NCI-H2171 treated with DMSO at 0.1 percent for 48 hours (cell line): ENCODE measurements at places on chromosomes 16 and 17.

- no peak for DNase-seq
Observed at GRCh38 chr16:77859493-77860232, 71.3 kb downstream of the VAT1L start.

- no peak for DNase-seq
Observed at GRCh38 chr16:70777973-70778406, 23.0 kb downstream of the VAC14 start.

- no peak for DNase-seq
Observed at GRCh38 chr17:58911741-58912343, 156.2 kb downstream of the PPM1E start.

DNA sequence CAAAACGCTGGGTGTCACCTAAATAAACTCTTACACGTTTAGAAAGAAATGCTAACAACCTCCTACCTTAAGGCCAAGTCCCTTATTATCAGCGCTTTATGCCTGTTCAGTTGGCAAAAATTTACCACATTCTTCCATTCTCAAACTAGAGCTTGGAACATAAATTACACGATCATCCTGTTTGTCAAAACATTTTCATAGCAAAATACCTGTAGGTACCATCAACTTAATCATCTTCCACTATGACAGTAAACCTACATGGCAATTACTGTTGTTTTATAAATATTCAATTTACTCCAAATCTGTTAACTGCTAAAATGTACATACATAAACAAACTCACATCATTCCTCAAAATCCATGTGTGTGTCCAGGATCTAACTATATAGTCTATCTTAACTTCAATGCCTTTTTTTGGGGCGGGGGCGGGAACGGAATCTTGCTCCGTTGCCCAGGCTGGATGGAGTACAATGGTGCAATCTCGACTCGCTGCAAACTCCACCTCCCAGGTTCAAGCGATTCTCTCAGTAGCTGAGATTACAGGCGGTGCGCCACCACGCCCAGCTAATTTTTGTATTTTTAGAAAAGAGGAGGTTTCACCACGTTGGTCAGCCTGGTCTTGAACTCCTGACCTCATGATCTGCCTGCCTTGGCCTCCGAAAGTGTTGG, 4.4 kb downstream of the RPL23 start:
- DNase-seq: no peak

DNA sequence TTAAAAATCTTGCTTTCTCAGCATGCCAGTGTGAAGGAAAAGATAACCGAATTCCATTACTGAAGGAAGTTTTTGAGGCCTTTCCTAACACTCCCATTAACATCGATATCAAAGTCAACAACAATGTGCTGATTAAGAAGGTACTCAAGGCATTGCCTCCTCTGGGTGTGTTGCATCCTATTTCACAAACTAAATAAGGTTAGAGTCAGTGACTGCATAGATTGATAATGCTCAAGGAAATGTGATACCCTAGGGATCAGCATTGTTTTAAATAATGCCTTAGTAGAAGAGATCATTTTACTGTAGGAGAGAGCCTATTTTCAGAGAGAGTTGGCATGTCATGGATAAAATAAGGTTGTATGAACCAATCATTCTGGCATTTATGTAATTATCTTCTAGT, 36.8 kb downstream of the GDPD1 start:
- DNase-seq: peak; percentile 71

GRCh38 chr16:84725481-84726078, 25.8 kb downstream of the USP10 start:
- DNase-seq: no peak

DNA sequence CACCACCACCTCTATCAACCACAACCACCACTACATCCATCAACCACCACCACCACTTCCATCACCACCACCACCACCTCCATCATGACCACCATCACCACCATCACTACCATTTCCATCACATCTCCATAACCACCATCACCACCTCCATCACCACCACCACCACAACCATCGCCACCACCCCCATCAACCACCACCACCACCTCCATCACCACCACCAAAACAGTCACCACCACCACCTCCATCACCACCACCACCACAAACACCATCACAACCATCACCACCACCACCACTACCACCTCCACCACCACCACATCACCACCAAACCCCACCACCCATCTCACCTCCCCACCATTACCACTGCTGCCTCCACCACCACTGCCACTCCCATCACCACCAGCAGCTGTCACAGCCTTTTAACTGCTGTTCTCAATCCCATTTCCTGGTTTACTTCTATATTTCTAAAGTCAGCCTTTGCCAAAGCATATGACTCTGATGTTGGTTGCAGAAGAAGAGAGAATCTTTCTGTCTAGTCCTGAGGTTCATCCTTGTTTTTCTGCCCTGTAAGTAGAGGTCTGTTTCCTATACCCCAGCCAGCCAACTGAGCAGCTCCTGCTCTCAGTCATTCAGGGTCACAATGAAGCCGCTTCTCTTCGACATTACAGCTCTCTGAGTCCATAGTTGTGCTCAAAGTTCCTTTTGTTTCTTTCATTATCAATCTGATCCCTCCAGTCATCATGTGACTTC, 14.0 kb downstream of the MARCHF10 start:
- DNase-seq: no peak

DNA sequence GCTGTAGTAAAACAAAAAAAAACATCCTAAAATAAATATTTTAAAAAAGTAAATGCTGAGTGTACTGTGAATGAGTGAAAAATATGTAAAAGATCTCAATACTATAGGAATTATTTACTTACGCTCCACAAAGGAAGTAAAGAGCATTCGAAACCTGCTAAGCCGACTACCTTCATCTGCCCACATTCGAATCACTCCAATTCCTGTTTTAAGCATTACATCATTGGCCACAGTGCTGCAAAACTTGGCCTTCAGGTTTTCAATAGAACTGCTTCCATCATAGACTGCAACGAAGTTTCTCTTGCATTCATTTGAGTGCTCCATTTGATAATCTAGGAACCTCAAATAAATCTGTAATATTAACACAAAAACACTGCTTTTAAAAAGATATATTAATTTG, 34.4 kb downstream of the NETO2 start:
- DNase-seq: no peak

GRCh38 chr16:88515371-88515770, 54.8 kb upstream of the ZC3H18 start:
- no peak for DNase-seq

DNA sequence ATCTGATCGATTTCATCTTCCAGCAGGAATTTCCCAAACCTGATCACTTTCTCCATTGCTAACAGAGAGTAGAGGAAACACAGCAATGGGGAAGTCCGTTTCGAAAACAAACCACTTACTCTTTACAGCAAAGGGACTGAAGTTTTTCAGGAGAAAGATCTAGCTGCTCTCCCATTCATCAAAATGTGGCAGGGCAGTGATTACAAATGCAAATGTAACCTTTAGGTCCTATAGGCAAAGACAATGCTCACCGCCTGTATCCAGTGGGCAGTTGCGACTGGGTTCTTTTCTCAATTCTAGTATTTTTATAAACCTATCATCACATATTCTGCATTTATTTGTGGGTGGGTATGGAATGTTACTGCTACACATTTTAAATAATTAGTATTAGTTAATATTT, 218.0 kb upstream of the ZFHX3 start:
- DNase-seq: no peak

DNA sequence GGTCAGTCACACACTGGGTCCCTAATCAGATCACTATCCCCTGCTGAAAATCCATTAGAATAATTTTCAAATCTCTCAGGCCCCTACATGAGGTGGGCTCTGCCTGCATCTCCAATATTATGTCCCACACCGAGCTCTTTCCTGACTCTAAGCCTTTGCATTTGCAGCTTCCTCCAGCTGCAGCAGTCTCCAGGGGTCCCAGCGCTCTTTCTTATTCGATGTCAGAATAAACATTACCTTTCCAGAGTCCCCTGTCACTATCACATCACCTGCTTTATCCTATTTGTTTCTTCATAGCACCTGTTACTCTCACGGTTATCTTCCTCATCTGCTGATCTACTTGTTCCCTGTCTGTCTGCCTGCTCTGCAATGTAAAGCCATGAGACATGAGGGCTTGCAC, 57.3 kb upstream of the MON1B start:
- no peak for DNase-seq

DNA sequence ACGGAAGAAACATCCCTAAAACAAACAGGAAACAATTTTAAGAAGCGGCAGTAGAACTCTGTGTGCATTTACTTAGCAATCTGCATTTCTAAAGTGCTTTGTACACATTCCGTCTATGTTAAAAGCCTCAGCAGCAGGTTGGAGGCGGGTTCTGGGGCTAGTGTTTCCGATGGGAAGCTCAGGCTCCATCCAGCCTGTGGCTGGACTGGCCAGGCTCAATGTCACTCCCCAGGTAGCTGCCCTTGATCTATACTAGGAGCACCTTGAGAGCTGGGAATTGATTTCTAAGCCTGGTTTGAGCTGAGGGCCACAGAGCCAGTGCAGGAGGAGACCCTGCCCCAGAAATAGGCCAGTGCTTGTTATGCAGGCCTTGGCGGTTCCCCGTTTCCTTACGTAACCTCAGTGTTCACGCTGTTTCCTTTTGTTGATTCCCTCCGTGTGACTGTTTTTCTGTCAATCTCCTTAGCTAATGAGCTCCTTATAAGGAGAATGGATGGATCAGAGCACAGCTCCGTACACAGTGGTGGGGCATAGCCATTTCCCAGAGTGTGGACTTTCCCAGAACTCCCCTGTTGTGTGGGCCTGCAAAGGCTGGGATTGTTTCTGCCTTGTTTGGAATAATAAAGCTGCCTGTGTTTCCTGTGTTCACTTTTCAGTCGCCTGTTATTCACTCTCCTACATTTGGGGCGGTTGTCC, 21.4 kb downstream of the ADORA2B start:
- DNase-seq: no peak

- peak; percentile 40 for DNase-seq
Observed at GRCh38 chr17:40648384-40648968, 858 bp upstream of the SMARCE1 start.

- peak; percentile 5 for DNase-seq
Observed at GRCh38 chr16:16021988-16022682, 72.7 kb downstream of the ABCC1 start.

DNA sequence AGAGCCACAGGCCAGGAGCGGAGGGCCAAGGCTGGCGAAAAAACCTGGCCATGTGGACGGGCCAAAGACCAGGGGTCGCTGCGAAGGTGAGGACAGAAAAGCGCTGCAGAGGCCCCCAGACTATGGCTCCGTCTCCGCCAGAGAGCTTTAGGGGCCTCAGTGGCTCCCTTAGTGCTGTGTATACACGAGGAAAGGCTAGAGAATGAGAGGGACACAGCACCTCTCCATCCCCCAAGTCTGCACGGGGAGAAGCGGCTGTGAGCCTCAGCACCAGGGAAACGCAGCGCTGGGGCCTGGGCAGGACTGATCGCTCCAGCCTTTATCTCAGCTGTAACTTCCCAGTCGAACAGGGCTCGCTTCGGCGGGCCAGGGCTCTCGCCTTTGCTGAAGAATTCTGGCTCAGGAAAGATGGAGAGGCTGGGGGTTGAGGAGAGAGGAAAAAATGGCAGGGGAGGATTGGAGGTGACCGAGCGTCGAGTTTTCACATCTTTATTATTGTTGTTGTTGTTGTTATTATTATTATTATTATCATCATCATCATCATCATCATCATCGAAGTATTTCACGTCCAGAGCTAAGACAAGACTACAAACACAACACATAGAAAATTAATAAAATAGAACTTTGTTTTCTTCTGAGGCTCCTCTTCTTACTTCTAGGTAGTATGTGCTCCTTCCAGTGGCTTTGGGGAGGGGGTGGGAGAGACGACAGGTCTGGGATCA, 1.9 kb upstream of the HOXB5 start:
- DNase-seq: no peak

DNA sequence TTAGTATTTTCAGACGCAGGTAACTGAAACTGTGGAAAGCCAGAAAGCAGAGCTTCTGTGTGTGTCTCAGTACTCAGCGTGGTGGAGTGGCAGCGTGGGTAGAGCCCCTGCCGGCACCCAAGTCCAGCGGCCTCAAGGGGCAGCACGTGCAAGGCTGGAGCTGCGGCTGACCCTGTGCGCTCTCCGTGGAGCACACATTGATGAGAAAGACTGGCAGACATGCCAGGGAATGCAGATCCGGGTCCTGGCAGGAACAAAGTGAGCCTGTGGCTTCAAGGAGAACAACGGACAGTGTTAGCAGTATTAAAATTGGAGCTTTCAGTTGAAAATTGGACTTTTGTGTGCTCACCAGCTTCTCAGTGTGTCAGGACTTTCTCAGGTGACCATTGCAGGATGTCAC, 23.3 kb downstream of the ZC3H18 start:
- no peak for DNase-seq

GRCh38 chr17:19538095-19539039, 4.7 kb downstream of the SLC47A1 start:
- peak; percentile 98 for DNase-seq

DNA sequence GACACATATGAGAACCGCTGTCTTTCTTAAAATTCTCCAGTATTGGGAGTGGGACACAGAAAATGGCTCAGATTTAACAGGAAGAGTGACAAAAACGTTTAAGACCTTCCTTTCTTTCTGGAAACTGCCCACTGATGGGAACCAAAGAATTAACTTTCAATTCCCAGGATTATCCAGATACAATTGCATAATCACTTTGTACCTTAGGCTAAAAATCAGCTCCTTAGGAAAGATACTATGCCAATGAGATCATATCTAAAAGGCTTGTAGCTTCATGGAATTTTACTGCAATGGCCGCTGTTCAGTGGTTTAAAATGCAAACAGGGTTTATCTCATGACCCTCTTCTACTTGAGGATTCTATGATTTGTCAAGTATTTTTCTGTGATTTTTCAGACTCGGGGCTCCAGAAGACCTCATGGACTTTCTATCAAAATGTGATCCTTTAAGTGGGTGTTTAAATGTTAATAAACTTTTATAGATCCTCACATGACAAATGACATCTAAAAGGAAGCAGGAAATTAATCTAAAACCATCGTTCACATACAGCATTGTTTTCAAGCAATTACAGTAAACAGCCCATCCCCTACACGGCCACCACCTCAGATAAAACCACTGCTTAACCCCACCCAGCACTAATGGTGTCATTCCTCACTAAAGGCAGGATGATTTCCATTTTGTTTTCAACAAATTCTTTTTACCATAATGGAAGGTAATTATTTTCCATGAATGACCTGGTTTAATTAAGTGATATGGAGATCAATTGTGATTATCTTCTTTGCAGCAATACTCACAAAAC, 31.6 kb upstream of the ERN1 start:
- no peak for DNase-seq

GRCh38 chr16:75323933-75324332, 72.5 kb upstream of the BCAR1 start:
- DNase-seq: peak; percentile 7

DNA sequence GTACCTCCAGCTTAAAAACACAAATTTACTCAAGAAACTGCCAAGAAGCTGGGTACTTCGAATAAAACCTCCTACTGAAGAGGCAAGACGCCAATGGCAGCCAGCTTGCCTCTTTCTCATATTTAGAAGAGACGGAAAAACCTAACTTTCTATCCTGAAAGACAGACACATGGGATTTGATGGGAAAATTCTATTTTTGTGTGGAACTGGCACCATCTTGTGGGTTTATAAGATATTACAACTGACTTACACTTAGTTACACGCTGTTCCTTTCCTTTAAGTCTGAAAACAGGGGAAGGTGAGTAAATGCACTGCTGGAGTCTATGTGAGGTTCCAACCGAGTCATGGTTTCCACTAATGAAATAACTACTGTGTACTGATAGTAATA, 10.3 kb downstream of the ZNF18 start:
- DNase-seq: peak; percentile 46
